ENCODE measurements at places on chromosomes 12 and 14.
A peak's percentile ranks its signal among the peaks of the same experiment; 100 is the strongest.

DNA sequence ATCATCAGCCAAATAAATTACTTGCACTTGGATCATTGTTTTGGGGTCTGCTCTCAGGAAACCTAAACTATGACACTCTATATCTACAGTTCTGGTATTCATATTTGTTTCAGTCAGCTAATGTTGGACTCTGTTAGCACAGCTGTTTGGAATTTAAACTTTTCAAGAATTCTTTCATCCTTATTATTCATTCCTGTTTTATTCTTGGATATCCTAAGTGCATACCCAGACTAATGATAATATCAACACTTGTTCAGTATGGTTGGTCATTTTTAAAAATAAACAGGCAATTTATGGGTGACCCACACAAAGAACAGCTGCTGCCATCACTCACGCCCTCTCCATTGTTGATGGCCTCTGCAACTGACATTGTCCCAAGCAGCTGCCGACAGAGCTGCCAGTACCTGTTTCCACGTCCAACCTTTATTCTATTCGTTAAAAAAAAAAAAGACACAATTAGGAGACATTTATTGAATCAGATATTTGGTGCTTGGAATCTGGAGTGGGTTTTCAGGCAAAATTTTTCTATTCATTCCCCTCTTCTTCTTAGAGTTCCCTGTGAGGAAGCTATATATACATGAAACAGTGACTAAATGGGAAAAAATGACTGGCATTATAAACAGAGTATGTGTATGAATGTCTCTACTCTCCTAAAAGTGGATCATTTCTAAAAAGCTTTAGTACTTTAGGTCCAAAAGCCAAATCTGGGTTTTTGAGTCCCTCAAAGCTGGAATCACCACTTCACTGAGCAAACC is 252.1 kb upstream of the NAV3 start:
- DNase-seq = no peak

DNA sequence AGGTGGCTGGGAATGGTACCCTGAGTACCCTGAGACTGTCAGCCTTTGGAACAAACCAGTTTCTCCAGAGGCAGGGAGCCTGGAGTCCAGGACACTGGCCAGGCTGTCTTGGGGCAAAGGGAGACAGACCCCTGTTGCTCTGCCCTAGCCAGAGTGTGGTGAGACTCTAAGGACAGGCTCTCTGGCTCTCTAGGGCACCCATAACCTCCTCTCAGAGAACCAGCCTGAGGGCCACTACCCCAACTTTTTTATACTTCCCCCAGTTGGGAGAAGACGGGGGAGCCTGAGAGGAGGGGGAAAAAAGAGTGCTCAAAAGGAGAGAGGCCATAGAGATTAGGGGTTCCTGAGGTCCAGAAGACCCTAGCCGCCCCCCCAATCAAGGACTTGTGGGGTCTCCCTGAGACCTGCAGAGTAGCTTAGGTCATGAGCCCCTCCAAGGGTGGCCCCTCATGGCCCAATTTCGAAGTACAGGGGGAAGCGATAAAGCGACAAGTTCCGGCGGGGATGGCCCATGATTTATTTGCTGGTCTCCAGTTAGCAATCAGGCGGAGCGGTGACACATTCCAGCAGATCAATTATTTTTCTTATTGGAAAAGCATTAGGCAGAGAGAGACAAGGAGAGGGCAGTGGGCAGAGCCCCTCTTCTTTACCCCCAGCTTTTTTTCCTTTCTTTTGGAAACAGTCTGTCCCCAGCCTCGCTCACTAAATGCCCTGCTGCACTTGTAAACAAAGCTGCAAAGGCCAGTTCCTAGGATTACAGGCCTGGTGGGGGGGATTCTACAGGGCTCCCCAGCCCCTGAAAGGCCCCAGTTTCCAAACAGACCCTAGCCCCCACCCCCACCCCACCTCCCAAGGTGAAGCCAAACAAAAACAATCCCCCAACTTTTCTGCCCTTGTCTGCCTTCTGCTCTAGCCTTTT is 1.5 kb downstream of the HOXC8 start:
- DNase-seq = no peak

DNA sequence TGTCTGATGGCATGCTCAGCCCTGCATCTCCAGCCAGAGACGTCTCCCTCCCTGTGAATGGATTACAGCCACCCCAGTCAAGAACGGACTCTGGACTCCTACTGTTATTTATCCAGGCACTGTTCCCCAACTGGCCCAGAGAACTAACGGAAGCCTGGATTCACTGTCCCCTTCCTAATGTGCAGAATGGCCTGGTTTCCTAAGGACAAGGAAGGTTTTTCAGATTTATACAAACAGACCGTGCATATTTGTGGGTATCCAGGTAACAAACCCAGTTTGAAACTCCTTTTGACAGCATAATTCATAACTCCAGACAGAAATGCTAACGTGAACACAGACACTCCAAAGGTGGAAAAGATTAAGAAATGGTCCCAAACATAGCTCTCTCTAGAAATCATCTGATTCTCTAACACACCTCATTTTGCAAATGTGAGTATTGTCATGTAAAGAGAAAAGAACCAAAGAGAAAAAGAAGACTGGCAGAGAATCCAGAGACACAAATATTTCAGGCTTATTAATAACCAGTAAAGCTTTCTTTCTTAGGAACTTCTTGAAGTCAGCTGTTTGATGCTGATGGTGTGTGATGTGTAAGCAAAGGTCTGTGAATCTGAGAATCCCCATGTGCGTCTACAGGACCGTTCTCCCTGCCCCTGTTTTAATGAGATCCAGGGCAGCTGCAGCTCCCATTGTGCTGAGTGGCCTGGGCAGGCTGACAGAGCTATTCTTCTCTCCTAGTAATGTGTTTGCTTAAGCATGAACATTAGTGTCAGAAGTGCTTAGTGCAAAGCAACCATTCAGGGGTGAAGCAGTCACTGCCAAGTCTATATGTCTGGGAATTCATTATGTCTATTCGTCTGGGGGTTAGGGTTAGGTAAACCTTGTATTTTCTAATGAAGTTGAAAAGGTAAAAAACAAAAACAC is 86.8 kb upstream of the HIF1A start:
- peak; percentile 88 for DNase-seq

DNA sequence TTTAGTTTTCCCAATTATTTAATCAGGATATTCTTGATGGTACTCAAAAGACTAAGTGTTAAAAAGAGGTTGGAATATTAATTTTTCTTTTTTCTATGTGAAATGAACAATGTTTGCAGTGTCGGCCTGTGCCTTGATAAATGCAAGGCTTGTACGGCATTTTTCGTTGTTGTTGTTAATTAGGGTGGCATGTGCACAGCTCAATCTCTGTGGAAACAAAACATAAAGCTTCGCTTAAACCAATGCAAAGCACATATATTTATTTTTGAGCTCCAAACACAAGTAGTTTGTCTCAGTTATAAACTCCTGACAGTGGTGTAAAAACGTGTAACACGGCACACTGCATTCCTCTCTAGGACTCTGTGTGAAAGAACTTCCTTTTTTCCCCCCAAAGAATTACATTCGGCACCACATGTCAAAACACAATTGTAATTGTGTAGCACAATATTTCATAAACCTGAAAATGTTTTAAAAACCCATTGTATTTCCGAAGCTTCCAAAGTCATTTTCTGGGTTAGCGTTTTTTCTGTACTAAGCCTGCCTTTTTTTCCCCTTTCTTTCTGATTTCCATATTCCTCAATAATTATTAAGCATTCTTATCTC is 498.0 kb downstream of the VRK1 start:
- DNase-seq = no peak

GRCh38 chr12:2492236-2492635 is 302.5 kb upstream of the FKBP4 start:
- DNase-seq = no peak

DNA sequence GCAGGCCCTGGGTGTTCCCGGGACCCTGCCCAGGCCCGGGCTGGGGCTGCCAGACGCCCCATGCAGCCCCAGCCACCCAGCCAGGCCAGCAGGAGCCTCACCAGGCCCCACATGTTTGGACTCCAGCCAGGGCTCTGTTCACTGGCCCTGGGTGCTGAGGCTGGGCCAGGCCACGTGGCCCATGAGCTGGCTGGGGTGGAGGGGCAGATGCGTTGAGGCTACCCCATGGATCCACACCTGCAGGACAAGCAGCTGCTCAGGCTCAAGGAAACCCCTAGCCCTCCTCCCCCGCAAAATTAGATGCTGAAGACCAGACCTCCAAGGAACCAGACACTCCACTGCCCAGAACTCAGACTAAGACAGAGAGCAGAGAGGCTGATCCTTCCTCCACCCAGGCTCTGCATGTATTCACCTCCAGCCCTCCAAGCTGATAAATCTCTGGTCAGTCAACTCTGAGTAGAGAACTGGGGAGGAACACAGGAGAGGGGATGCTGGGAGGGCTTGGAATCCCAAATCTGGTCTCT is 1.6 kb downstream of the CDH24 start:
- no peak for DNase-seq

- DNase-seq = no peak
Observed at GRCh38 chr12:44780221-44780790, 95.8 kb downstream of the NELL2 start.

DNA sequence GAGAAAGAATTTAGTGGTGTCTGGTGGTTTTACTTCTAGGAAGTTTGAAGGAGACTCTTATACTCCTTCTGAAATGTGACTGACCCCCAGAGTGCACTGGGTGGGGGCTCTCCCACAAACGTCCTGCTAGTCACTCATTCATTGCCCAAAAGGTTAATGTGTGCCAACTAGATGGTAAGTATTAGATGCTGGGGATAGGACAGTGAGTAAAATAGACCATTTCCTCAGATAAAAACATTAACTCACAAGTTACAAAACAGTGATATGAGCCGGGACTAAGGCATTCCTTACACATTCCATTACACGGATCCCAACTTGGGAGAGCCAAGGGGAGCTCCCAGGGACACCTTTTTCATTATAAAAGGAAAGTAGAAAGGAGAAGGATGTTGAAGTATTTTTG is 185.1 kb downstream of the ATXN7L3B start:
- DNase-seq = no peak

DNA sequence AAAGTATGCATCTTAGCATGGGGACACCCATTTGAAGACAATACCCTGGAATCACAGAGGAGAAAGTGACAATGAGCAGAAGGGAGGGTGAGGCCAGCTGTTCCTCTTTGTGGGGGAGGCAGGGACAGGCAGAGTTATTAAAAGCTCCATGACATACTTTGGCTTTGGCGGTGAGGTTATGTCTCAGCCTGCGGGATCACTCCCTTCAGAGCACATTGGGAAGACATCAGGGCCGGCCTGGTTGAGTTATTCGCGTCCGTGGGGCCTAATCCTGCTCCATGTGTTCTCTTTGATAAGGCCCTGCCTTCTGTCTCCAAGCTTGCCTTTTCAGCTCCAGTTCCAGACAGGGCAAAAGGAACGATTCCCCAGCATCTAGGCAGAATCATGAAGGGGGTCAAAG is 98.8 kb upstream of the NTF3 start:
- DNase-seq = no peak

GRCh38 chr12:56872366-56872765 is 61.8 kb downstream of the SDR9C7 start:
- DNase-seq = no peak

DNA sequence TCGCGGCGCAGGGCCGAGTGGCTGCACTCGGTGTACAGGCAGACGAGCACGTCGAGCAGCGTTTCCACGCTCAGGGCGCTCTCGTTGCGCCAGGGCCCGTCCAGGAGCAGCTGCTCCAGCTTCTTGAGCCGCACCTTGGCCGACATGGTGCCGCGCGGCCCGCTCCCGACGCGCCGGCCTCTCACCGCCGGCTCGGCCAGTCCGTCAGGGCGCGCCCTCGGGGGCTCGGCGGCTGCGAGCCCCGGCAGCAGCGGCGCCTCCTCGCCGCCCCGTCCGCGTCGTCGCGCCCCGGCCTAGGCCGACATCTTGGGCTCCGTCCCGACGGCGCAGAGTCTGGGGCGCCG is 349 bp downstream of the CDC42BPB start:
- DNase-seq = no peak
